Endothelial cell (in vitro differentiated cells): ENCODE measurements at places on chromosomes 5 and 9.

- DNase-seq: no peak
Observed at GRCh38 chr9:91770229-91770628, 179.8 kb downstream of the ROR2 start.

DNA sequence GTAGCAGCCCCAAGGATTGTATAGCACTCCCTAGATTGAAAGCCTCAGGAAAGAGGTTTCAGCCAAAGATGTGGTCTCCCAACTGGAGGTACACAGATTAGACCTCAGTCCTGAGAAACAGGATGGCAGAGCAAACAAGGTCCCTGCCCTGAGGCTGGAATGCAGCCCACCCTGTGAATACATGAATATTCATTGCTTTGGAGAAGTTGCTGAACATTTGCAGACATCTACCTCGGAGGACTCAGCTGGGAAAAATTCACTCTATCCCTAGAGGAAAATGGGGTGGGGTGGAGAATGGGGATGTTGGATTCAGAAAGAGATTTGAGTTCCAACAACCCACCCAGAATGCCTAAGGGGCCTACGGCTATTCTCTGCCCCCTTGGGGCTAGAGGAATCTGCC is 129.4 kb downstream of the SLIT3 start:
- DNase-seq: no peak

- no peak for DNase-seq
Observed at GRCh38 chr5:147898875-147899401, 7.4 kb downstream of the C5orf46 start.

- DNase-seq: no peak
Observed at GRCh38 chr5:10351919-10352318, 1.6 kb upstream of the MARCHF6 start.

- DNase-seq: no peak
Observed at GRCh38 chr9:82934949-82935348, 128.0 kb downstream of the RASEF start.

- no peak for DNase-seq
Observed at GRCh38 chr9:129900263-129901027, 65.2 kb downstream of the USP20 start.

- no peak for DNase-seq
Observed at GRCh38 chr9:33244137-33244784, 4.3 kb downstream of the SPINK4 start.

DNA sequence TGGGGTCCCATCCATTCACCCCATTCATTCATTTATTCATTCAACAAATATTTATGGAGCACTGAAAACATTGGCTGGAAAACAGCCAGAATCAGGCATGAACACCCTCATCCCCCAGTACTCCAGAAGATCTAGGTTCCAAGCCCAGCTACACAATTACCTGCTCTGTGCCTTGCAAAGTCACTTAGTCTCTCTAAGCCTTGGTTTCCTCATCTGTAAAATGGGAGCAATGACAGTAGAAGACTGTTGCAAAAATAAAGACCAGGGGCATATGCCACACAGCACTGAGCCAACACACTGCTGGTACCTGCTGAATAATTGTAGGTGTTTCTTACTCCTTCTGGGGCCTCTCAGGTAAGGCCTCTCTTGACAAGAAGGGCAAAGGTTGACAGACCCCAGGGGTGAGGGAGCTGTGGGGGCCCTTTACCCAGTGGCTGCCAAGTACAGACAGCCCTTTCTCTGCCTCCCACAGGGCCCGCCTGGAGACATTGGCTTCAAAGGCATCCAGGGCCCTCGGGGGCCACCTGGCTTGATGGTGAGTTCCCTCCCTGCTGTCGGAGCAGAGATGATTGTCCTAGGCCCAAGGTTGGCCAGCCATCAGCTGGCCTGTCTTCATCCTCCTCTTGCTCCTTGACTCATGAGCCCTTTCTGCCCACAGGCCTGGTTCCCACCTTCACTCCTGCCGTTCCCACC is 22.6 kb upstream of the ORM1 start:
- no peak for DNase-seq

- DNase-seq: no peak
Observed at GRCh38 chr9:117145811-117146490, 268.9 kb downstream of the ASTN2 start.

- DNase-seq: peak; percentile 83
Observed at GRCh38 chr5:321230-321725, at the start of gene AHRR. AHRR (plus strand) TSS chr5:321714; CDS start chr5:343903, 22,189 bp downstream.

- DNase-seq: no peak
Observed at GRCh38 chr9:10721301-10721700, 108.5 kb upstream of the PTPRD start.

GRCh38 chr5:40570408-40571129 is 109.1 kb upstream of the PTGER4 start:
- no peak for DNase-seq

GRCh38 chr5:135031813-135032694 is 2.0 kb downstream of the PITX1 start:
- no peak for DNase-seq

DNA sequence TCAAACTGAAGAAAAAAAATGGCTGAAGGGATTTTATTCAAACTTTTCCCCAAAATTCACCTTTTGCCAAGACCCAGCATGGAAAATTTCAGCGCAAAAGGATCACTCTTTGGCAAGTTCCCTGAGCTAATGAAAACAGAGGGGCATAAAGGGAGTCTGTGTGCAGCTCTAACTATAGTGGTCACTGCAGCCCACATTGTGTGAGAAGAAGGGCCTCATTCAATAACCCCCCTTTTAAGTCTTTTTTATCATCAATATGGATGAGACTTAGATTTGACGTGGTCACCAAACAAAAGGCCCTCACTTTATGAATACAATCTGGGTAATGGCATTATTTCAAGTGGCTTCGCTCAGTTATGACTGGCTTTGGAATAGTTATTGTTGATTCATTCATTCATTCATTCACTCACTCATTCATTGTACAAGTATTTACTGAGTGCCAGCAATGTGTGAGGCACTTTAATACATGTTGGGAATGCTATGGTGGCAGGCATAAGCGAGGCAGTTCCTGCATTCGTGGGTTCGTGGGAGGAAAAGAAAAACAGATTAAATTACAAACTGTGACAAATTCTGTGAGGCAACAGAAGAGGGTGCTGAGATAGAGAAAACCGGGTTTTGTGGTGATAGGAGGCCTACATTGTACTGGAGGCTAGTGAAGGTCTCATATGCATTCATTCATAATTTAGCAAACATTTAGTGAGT is 145.7 kb upstream of the KLF4 start:
- DNase-seq: no peak

- no peak for DNase-seq
Observed at GRCh38 chr5:172630986-172631385, 10.1 kb upstream of the NEURL1B start.

- no peak for DNase-seq
Observed at GRCh38 chr5:181185560-181185959, 19.4 kb downstream of the TRIM7 start.

GRCh38 chr9:14992081-14992480 is 81.9 kb upstream of the FREM1 start:
- no peak for DNase-seq

- peak; percentile 77 for DNase-seq
Observed at GRCh38 chr9:96875461-96876142, 21.3 kb upstream of the ZNF782 start.

DNA sequence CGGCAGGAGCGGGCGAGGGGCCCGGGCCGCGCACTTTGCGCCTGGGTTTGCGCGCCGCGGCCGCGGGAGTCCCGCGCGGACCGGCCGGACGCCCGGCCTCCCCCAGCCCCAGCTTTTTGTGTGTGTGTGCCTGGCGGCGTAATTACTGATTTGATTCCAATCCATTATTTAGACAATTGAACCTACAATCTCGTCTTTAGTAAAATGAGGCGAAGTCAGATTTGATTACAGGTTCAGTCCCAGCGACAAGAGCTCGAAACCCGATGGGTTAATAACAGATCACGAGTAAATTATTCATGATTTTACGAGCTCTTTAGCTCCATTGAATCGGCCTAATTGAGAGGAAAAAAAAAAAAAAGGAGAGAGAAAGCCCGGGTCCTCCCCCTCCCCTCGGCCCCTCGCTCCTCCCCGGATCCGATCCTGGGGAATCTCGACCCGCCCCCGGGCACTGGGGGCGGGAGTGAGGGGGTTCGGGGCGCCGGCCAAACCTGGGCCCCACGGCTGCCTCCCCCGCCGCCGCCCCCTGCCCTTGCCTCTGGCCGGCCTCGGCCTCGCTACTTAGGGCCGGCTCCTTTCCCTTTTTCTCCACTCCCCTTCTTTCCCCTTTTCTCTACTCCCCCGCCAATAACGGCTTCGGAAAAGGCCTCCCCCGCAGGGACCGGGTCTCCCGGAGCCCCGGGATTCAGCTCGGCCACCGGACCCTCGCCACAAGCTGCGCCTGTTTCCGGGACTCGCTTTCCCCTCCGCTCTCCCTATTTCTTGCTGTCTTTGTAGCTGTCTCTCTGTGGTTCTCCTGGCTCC is 6.6 kb downstream of the LHX2 start:
- DNase-seq: no peak

DNA sequence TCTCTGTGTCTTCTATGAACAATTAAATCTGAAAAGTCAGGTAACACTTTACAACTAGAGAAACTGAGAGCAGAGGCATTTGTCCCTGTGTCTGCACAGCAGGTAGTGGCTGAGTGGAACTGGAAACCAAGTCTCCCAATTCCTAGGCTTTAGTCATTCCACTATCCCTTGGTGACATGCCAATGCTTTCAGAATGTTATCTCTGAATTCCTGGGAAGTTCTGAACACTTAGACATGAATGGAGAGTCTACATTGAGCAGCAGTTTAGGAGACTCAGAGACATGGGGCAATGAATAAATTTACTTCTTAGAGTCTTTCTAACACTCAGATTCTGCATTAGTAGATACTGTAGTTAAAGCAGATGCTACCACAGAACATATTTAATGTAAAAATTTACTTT is 94.8 kb upstream of the APC start:
- DNase-seq: no peak

DNA sequence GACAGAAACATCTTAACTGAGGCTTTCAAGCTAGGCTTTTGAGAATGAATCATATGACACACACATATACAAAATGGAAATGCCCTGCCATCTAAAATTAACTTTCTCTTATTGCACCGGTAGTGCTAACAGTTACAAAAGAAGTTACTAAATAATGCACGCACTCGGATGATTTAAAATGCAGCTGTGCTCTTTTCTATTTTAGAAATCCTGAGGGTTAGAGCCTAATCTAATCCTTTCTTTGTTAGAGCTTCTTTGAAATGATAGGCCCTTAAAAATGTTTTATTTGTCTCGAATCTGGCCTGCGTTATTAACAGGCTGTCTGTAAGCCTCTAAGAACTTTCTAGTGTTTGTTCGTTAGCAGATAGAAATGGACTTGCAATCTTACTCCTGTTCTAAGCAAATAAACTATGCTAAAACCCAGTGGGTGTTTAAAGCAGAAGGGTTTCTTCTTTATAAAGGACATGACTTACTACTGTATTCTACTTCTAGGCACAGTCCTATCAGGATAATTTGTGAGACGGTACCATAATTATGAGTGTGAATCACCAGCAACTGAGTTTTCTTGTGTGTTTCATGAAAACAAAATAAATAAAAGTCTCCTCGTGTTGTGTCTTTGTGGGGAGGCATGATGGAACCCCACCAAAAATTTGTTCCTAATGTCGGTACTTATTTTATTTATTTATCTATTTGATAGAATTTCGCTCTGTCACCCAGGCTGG is 69.2 kb upstream of the MYO10 start:
- no peak for DNase-seq

DNA sequence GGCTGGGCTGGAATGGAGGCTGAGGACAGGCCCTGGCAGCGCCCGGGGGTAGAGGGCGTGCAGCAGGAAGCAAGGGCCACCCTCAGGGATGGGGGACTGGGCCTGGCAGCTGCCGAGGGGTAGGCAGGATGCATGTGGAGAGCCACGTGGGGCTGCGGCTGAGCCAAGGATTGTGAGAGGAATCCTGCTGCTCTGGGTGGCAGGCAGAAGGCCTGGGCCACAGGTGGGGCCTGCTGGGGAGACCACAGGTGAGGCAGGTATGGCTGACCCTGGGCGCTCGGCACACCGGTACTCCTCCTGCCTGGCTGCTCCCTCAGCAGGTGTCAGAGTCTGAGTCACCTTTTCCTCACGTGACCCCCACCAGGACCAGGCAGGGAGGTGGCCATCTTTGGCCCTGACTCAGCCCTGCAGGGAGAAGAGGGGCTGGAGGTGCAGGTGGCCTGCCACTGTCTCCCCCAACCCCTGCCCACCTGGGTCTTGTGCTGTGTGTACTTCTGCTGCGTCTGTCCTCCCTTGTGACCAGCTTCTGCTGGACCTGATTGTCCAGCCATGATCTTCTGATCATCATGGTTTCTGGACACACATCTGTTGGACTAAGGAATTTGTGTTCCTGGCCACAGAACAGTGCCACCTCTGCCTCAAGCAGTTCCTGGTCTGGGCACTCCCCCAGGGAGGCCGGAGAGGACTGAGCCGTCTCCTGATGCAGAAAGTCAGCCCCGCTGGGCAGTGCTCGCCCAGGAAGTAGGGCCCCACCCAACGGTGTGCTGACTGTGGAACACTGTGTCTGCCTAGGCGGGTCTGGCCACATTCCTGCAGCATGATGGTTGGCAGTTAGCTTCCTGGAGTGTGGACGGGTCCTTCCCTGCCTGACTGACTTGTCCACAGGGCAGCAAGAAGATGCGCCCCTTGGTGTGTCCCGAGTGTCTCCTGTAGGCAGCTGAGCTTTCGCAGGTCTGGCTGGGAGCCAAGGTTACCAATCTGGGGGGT is 6.4 kb downstream of the ARRDC1 start:
- DNase-seq: no peak

DNA sequence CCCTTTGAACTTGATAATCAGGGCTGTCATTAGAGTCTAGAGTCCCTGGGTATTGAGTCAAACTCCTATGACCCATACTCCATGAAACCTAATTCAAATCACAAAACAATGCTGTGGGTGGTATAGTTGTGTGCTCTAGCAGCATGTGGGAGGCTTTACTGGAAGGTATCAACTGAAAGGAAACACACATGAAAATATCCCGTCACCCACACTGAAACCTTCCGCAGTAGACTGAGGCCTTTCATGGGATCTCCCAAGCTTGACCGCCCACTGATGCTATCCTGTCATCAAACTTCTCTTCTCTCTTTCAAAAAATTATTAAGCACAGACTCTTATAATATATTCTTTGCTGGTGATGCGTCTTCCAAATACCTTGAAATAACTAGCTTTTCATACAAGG is 569.1 kb upstream of the MEF2C start:
- no peak for DNase-seq

GRCh38 chr5:37875051-37875787 is 35.4 kb upstream of the GDNF start:
- DNase-seq: no peak

- DNase-seq: no peak
Observed at GRCh38 chr9:12958708-12959107, 183.9 kb downstream of the LURAP1L start.
